ENCODE measurements at places on chromosomes 13 and 19.

GRCh38 chr13:26971990-26972887, 199.4 kb downstream of the USP12 start:
- no peak for DNase-seq

GRCh38 chr13:31224174-31224669, 24.4 kb downstream of the B3GLCT start:
- no peak for DNase-seq

DNA sequence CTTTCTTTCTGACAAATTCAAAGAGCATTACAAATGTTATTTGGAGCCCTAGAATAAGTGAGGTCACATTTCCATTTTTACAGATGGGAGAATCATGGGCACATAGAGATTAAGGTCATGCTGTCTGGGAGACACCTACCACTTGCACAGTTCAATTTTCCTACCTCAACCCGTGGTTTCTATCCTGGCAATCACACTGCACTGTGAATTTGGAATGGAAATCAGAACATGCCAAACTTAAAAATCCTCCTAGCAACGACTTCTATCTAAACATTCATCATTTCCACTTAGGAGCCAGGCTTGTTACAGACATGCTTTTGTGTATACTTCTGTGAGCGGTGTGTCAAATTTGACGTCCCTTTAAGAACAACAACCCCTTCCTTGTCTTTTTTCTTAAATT, 251.5 kb downstream of the DNAJC15 start:
- DNase-seq: no peak

DNA sequence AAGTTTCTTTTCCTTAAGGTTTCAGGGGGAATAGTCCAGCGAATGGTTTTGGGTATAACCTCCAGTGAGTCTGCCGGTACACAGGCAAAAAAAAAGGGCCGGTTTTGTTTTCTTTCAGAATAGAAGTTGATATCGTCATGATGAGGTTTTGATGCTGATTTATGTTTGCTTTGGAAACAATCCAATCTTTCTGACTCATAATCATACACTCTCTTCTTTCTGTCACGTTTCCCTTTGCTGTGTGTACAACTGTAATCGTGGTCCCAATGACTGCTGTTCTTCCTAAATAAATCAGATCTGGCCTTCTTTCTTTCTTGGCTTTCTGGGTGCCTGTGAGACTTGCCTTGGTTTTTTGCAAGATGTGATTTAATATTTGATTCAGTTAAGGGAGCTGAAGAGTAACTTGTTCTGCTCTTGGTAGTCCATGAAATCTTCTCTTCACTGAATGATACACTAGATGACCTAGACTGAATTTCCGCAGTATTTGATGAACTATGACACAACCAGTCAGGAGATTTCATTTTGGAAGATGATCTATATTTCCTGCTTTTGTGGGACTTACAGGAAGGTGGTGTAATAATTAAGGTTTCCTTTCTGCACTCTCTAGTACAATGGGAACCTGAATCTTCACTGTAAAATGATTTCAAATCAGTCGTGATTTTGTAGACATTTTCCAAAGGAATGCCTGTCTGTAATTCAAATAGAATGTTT, 34.9 kb upstream of the METTL21C start:
- DNase-seq: no peak

GRCh38 chr13:96850538-96851145, 143.6 kb downstream of the OXGR1 start:
- no peak for DNase-seq

DNA sequence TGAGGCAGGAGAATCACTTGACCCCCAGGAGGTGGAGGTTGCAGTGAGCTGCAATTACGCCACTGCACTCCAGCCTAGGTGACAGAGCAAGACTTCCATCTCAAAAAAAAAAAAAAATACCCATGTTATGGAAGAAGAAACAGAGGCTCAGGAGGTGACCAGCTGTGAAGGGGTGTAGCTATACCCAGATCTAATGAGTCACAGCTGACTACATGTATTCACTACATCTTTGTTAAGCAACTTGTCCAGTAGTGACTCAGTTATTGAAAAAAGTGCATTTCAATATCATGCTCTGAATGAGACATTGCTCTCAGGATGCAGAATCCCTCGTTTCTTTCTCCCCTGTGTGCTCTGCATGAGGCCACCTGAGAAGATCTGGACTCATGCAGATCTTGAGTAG, 16.1 kb upstream of the SPART start:
- DNase-seq: no peak
